ENCODE measurements at places on chromosomes 5 and 9. TPM values are rescaled to one million over a fixed set of nuclear protein-coding genes. Genes with fewer than 3 reads are reported as not detected.

DNA sequence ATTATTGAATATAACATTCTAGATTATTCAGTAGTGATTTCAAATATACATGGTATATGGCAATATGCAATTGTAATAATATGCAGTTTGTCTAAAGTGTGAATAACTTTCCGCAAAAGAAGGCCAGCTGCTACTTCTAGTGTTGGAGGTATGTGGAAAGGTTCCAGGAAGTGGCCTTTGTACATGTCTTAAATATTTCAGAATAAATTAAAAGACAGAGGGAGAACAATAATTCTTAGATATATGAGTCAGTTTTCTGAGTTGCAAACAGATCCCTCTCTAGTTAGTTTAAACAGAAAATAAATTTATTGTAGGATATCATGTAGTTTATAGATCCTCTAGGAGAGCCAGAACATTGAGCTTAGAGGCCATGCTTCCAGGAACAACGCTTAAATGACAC, 210.8 kb upstream of the ELL2 start:
- DNase-seq, result no peak

DNA sequence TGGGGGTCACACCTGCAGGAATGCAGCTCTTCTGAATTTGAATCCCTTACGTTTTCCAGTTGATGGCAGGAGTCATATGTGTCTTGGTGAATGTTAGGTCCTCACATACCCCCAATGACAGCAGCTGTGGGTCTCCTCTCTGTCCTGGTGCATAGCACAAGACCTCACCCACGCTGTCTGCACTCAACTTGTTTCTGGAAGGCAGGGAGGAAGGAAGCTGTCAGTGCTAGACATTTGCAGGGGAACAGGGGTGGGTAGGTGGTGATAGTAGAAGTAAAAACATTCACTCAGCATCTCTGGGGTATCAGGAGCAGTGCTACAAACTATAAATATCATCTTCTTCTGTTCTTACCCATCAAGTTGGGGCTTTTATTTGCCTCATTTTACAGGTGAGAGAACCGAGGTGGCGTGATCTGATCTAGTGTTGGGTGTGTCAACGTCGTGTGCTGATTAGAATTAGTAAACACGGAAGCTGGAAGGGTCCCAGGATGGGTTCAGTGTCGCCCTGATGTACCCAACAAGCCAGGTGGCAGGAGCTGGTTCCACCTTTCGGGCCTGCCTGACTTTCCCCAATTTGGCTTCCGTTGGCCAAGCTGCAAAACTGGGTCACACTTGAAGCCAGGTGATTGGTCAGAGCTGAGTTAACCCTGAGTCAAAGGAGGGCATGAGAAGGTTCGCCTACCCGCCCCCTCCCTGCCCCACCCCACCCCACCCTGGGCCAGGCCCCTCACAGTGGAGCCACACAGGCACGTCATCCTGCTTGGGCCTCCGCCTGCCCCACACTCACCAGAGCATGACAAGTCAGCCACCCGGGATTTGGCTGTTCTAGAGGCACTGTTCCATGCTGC, 15.8 kb downstream of the ERGIC1 start:
- DNase-seq, result no peak

- no peak for DNase-seq
These were observed 1019.0 kb downstream of the NR2F1-AS1 start for GRCh38 chr5:92562065-92562464.

GRCh38 chr9:133758228-133758627, 20.1 kb upstream of the SARDH start:
- DNase-seq, result no peak

GRCh38 chr9:5265939-5266338, 34.7 kb downstream of the INSL4 start:
- no peak for DNase-seq

GRCh38 chr9:128201441-128202369, 1.5 kb upstream of the DNM1 start:
- no peak for DNase-seq

The SHB gene
- polyA plus RNA-seq, result 14.5 TPM

The GLDC gene
- polyA plus RNA-seq, result 21.4 TPM

The OBP2B gene
- polyA plus RNA-seq, result not detected

- DNase-seq, result no peak
These were observed 43.5 kb downstream of the DMAC1 start for GRCh38 chr9:7756088-7756487.

DNA sequence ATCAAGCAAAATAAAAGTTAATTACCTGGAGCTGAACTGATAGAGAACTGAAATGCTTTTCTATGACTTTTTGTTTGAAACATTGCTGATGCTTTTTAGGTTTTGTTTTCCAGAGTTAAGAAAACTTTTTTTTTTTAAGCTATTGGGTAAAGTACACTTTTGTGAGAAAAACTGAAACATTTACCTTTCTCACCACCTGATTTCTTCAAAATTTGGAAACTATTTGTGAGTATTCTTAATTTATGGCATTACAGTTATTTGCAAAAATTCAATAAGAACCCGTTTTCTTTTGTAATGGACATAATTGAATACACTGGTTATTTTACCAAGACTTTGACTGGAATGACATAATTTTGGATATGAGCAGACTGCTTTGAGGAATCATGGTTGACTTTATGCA, 6.6 kb downstream of the C9orf153 start:
- DNase-seq, result no peak

DNA sequence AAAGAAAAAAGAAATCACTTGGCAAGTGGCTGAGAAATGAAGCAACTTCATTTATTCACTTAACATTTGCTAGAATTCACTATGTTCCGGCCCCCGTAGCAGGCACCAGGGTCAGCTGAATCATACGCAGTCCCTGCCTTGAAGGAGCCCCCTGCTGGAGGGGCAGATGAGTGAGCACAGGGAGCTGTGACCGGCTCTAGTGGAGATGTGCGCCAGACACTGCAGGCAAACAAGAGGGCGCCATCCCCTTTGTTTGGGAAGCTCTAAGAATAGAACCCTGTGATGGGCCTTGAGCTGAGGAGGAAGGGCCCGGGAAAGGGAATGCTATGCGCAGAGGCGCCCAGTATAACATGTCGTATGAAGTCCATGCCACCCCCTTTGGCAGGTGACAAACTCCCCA, 20.2 kb upstream of the RPL26L1 start:
- DNase-seq, result no peak

The TLX3 gene
- not detected for polyA plus RNA-seq

GRCh38 chr9:121156263-121156731, 45.4 kb downstream of the RAB14 start:
- DNase-seq, result no peak

- no peak for DNase-seq
These were observed 3.8 kb upstream of the C9 start for GRCh38 chr5:39368116-39368515.

DNA sequence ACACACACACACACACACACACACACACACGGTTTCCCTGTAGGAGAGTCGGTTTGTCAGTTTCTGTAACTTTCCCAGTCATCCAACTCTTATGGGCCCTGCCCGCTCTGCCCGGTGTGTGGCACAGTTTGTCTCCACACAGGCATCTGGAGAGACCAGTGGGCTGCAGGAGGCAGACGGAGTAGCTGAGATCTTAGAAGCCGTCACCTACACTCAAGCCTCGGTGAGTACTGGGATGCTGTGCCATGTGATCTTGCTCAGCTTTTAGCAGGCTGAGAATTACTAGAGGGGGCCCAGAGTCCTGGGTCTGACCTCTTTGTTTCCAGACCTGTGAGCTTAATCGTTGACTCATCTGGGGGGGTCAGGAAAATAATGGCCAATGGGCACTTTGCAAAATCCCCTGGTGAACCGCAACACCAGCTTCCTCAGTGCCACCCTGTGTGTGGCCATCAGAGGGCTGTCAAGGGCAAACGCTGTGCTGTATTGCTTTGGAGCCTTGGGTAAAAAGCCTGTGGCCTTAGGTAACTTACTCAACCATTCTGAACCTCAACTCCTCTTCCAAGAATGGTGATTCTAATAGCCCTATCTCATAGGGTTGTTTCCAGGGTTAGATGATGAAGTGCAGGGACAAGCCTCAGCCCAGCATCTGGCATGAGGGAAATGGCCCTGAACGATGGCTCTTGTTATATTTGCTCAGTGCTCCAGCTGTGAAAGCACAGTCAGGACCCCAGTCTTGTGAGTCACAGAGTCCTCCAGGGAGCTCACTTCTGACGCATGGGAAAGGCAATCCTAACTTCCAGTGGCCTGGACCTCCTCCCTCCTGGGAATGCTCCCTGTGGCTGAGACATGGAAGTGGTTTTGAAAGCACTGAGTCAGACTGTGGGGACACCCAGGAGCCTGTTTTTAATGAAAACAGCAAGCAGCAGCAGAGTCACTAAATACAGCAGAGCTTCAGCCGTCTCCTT, 45.6 kb downstream of the COL15A1 start:
- no peak for DNase-seq

DNA sequence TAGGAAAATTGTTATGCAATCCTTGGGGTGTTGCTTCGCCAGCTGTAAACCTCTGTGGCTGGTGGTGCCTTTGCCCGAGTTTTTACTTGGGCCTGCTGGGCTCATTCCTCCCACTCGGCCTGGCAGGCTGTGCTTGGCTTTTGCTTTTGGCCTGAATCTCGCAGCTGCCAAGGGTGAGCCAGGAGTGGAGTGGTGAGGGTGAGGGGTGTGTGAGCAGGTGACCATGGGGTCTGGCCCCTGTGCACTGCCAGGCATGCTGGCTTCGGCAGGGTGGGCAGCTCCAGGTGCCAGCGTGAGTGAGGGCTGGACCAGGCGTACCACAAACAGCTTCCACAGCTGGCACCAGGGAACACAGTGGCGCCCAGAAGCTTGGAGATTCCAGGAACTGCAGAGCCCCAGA, 12.6 kb upstream of the DHFR start:
- DNase-seq, result no peak

DNA sequence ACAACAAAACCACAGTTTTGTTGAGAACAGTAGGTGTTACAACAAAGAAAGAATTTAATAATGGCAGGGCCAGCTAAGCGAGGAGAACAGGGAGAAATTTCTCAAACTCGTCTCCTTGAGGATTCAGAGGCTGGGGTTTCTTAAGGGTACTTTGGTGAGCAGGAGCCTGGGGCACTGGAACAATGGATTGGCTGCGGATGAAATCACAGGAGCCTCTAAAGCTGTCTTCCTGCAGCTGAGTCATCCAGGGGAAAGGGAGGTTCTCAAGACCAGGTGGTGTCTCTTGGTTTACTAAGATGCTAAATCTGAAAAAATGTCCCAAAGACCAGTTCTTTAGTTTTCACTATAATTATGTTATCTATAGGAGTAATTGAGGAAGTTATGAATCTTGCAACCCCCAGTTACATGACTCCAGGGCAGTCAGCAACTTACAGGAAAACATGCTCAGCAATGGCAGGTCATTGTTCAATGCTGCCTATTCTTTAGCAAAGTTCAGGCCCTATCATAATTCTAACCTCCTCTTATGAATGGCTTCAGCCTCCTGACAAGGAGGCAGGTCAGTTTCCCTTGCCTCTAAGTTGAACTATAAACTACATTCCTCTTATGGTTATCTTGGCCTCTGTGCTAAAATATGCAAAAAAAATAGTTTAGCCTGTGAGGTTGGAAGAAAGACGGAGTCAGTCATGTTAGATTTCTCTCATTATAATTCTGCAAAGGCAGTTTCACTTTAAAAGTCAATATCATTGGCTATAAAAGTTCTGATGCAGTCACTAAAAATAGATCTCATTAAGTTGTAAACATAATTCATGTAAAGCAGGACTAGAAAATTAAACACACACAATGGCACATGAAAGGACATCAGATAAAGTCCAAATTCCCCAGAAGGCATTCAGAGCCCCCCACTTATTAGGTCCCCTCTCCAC, 63.3 kb upstream of the CKS2 start:
- peak; percentile 41 for DNase-seq

- no peak for DNase-seq
These were observed 10.0 kb downstream of the TCF7 start for GRCh38 chr5:134124289-134125038.

DNA sequence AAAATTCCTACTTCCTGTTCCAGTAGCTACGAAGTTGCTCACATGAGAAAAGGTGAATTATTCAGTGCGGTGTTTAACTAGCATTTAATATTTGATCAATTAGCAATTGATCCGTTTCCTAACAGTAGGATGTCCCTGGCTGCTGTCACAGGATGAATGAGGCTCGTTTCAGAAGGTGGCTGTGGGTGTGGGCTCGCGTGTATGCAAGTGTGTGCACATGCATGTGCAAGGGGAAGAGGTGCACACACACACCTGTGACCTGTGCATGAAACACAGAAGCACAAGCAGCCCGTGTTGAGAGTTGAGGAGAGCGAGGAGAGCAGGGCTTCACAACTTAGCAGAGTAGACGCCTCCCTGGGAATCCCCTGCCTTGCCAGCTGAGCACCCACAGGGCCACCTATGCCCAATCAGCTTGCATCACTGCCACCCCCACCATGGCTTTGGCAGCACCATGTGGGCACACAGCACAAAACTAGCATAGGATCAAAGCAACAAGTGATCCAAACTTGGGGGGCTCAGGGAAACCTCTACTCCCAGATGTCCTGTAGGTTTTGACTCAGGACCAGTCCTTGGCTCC, 107.2 kb downstream of the C5orf15 start:
- no peak for DNase-seq

The TAF11L9 gene
- polyA plus RNA-seq, result not detected

- no peak for DNase-seq
These were observed 9.8 kb downstream of the SLC31A2 start for GRCh38 chr9:113160571-113160970.

- no peak for DNase-seq
These were observed 44.0 kb downstream of the FREM1 start for GRCh38 chr9:14866200-14866749.

DNA sequence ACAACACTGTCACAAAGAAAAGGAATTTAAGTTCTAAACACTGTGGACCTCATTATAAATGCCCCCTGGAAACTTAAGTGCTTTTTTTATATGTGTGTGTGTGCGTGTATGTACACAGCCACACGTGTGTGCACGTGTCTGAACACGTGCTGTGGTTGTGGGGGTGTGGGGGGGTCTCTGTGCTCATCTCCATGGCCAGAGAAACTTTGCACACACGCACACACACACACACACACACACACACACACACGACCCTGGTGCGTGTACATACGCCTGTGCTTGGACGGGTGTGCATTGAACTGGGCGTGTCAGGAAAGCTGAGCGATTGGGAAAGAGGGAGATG, 27.9 kb downstream of the AMBP start:
- no peak for DNase-seq

DNA sequence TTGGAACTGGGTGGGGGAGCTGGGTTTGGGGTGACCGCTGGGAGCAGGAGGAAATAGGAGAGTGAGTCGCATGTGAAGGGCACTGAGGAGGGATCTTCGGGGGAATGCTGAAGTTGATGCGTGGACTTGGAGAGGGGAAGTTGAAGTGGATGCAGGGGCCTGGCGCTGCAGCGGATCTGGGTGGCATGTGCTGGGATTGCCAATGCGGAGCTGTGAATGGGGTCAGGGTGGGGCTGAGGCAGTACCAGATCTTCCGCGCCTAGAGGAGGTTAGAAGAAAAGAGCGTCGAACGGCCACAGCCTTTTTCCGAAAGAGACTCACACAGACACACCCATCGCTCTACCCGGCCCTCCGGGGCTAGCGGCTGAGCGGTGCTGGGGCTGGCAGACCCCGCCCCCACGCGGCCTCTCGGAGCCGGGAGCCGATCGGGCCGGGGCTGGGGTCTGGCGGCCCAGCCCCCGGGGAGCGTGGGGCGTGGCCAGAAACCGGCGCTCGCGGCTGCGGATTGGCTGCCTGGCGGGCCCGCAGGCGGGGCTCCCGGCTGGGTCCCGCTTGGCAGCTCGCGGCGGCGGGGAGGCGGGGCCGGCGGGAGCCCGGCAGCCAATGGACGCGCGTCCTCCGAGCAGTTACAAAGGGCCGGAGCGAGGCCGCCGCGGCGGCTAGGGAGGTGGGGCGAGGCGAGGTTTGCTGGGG, at the start of gene TGFBR1:
Gene TGFBR1, plus strand, starts transcription at position 655 of the 693 bp plus-strand sequence. CDS start 93 bp downstream, outside the sequence.
- DNase-seq, result peak; percentile 54
